Fibroblast of lung (primary cell): ENCODE measurements at places on chromosomes 1 and 21. TPM values are rescaled to one million over a fixed set of nuclear protein-coding genes. Genes with fewer than 3 reads are reported as not detected.

DNA sequence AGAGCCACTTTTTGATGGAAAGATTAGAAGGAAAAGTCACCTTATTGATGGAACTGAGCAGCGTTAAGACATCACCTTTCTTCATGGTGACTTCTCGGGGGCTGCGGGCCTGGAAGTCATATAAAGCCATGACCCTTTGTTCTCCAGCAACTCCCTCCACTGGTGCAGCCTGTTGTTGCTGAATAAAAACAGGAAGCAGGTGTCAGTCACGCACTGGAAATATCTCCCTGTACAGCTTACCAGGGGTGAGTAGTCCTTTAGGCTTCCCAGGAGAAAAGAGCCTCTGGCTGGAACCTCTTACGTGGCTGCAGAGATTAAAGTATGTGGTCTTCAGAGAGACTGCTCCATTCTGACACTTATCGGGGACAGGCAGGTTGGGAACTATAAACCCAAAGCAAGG lies 31.9 kb downstream of the SPTA1 start:
- no peak overlapping the region for H3K27ac ChIP-seq
- no peaks in the 10 kb centered on the region for H3K4me1 ChIP-seq

DNA sequence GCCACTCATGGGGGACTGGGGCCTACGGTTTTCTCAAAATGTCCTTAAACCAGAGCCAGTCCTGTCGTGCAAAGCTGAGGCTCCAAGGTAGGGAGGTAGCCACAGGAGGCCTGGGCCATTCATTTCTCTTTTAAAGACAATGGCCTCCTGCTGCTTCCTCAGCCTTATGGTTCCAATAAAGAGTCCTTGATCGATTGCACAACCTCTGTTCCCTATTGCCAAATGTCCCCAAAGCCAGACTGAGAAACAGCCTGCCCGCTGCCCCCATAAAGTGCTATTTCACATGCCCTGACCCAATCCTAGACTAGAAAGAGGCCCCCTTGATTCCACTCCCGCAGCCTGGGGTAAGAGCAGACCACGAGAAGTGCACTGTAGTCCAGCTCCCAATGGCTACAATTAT lies 166.7 kb downstream of the CLIC6 start:
- peak overlapping the region; percentile 86 for H3K27ac ChIP-seq
- no peaks in the 10 kb centered on the region for H3K27me3 ChIP-seq

DNA sequence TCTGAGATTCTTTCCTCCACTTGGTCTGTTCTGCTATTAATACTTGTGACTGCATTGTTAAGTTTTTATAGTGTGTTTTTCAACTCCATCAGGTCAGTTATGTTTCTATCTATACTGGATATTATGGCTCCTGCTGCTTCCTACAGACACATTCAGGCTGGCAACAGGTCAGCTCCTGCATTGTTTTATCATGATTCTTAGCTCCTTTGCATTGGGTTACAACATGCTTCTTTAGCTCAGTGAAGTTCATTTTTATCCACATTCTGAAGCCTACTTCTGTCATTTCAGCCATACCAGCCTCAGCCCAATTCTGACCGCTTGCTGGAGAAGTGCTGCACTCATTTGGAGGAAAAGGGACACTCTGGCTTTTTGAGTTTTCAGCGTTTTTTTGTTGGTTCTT lies 37.3 kb upstream of the F3 start:
- no peaks in the 10 kb centered on the region for H3K27me3 ChIP-seq
- H3K36me3 ChIP-seq: no peaks in the 10 kb centered on the region
- DNase-seq: peak; percentile 39
- H3K4me1 ChIP-seq: peaks cover 19% of the 10 kb centered on the region

FASLG gene
- total RNA-seq: not detected in 2 replicates

SLC9C2 gene
- not detected in 2 replicates for total RNA-seq

IFI44L gene
- 2.1 TPM in 2 replicates for total RNA-seq
